Fibroblast of skin of left biceps (primary cell): ENCODE measurements at places on chromosomes 3 and 15.
A peak's percentile ranks its signal among the peaks of the same experiment; 100 is the strongest.

- DNase-seq: no peak
Measured at GRCh38 chr15:65077981-65078352, 1.4 kb downstream of the KBTBD13 start.

GRCh38 chr3:115212615-115213014, 65.5 kb upstream of the ZBTB20 start:
- no peak for DNase-seq

GRCh38 chr3:30547716-30548115, 58.7 kb upstream of the TGFBR2 start:
- no peak for DNase-seq

GRCh38 chr15:76177491-76178040, 117.8 kb downstream of the TMEM266 start:
- DNase-seq: no peak

GRCh38 chr15:64185146-64185911, 22.5 kb upstream of the PPIB start:
- no peak for DNase-seq

GRCh38 chr15:76196269-76197231, 114.7 kb downstream of the ETFA start:
- peak; percentile 45 for DNase-seq

GRCh38 chr3:27340534-27340933, 28.6 kb downstream of the NEK10 start:
- no peak for DNase-seq

GRCh38 chr3:153285194-153285641, 123.2 kb downstream of the RAP2B start:
- no peak for DNase-seq

- DNase-seq: no peak
Measured at GRCh38 chr3:26515351-26515750, 107.2 kb upstream of the LRRC3B start.

- DNase-seq: no peak
Measured at GRCh38 chr3:70916375-70917055, 604.1 kb upstream of the MDFIC2 start.

- no peak for DNase-seq
Measured at GRCh38 chr3:14148041-14148985, 23.5 kb downstream of the TMEM43 start.

- no peak for DNase-seq
Measured at GRCh38 chr3:138187296-138188012, at the start of gene ARMC8. Gene ARMC8, plus strand, starts transcription at chr3:138187301. Its CDS starts 254 bp downstream, at chr3:138187555.

DNA sequence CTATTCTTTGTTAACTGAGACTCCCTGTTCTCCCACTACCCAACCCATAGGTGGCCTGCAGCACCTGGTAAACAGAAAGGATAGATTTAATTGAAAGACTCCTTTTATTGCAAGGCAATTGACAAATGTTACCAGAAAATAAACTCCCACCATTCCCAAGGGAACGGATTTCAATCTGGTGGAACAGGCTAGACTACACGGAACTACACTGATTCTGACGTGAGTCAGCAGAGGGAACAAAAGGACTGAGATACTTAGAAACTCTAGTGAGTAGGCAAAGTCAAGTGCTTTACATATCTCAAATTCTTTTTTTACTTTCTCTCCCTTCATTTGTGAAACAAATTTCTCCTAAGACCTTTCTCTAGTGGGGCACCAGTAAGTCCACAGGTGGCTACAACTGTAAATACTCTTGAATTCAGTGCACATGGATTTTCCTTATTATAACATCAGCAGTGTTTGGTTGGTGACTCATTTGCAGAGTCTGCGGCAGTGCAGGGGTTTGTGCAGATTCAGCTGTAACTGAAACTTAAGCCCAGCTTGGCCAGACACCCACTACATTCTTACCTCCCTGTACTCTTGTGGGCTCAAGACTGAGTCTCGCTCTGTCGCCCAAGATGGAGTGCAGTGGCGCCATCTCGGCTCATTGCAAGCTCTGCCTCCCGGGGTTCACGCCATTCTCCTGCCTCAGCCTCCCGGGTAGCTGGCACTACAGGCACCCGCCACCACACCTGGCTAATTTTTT, 34.3 kb upstream of the PLSCR2 start:
- DNase-seq: peak; percentile 68
